ENCODE measurements at places on chromosomes 3 and 15. TPM values are rescaled to one million over a fixed set of nuclear protein-coding genes. Genes with fewer than 3 reads are reported as not detected.

GRCh38 chr3:133021206-133021605 lies 17.0 kb upstream of the TMEM108 start:
- DNase-seq: no peak
- no peaks in the 10 kb centered on the region for H3K36me3 ChIP-seq
- H3K4me1 ChIP-seq: no peaks in the 10 kb centered on the region
- H3K4me3 ChIP-seq: no peak overlapping the region
- no peaks in the 10 kb centered on the region for H3K27me3 ChIP-seq

DNA sequence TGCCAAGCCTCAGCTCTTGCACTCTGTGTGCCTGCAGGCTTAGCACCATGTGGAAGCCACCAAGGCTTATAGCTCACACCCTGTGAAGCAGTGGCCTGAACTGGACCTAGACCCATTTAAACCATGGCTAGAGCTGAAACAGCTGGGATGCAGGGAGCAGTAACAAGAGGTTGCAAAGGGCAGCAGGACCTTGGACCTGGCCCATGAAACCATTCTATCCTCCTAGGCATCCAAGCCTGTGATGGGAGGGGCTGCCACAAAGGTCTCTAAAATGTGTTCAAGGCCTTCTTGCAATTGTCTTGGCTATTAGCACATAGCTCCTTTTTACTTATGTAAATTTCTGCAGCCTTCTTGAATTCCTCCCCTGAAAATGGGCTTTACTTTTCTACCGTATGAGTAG lies 57.9 kb upstream of the NPAP1 start:
- H3K36me3 ChIP-seq: no peaks in the 10 kb centered on the region
- no peaks in the 10 kb centered on the region for H3K4me1 ChIP-seq
- no peak overlapping the region for H3K4me3 ChIP-seq

DNA sequence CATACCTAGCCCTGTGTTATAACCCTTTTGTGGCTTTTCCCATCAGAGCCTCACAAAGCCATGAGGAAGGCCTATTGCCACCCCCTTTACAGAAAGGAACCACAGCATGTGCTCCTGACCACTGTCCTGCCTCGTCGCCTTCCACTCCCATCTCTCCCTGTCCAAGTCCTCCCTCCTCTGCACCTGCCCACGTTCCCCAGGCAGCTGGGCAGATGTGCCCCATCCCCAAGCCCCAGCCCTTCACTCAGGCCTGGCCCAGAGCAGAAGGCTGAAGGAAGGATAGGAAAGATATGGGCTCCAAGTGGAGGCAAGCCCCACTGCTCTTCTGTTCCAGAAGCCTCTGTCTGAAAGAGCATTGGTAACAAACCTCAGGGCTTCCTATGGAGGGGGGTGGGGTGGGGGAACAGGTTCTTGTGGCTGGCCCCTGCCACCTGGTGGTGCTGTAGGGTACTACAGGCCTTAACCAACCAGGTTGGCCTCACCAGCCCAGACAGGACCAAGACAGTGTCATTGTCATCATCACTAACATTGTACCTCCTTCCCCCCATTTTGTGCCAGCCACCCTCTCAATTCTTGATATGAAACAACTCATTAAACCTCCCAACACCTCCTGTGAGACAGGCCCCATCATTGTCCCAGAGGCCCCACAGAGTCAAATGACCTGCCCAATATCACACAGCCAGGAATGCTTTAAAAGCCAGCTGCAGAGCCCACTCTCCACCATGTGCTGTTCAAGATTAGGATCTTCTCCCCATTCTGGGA lies 10.0 kb downstream of the POC1A start:
- H3K4me3 ChIP-seq: no peak overlapping the region
- peak; percentile 85 for DNase-seq
- no peak overlapping the region for H3K27ac ChIP-seq
- H3K4me1 ChIP-seq: no peaks in the 10 kb centered on the region

Gene ZNF80
- total RNA-seq: not detected

All from colonic mucosa (tissue), 4 donors.